ENCODE measurements at places on chromosomes 12 and 14.

- DNase-seq, result no peak
These were observed 1.2 kb downstream of the GNPNAT1 start for GRCh38 chr14:52790011-52790755.

- DNase-seq, result no peak
These were observed 37.7 kb downstream of the ADAM21 start for GRCh38 chr14:70489579-70490200.

DNA sequence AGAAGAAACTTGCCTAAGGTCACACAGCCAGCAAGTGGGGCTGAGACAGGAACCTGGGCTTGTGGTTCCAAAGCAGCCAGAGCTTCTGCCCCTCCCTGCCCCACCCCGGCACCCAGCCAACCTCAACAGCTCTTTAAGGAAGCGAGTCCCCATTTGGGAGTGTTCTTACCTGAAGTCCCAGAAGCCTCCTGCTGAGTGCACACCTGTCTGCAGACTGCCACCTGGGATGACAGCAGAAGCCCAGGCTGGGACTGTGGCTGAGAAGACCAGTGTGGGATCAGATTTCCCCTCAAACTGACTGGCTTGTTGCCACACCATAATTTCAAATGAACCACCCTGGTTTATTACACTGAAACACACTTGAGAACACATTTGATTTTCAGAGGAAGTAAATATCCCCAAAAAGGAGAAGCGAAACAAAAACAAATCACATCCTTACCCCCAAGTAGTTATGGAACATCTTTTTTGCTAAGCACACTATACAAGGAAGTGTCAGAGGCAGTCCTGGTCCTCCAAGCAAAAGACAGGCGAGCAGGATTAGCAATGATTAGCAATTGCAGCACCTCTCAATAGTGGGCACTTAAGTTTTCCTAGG lies 6.3 kb upstream of the RIN3 start:
- no peak for DNase-seq

DNA sequence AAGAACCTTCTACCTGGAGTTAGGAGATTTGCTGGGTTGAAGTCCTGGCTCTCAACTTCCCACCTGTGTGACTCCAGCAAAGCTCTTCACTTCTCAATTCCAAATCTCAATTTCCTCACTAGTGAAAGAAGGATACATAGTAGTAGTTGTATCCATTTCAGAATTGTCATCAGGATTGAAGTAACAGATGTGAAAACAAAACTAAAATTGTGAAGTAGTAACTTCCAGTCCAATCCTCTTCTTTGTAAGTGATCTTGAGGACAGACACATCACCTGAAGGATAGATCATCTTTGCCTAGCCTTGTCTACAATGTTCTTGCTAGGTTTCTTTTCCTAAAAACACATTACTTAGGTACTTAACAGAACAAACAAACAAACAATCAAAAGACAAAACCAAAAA lies 1.2 kb upstream of the LRRK2 start:
- DNase-seq, result no peak

- DNase-seq, result no peak
These were observed 37.8 kb downstream of the PROX2 start for GRCh38 chr14:74838166-74838565.

DNA sequence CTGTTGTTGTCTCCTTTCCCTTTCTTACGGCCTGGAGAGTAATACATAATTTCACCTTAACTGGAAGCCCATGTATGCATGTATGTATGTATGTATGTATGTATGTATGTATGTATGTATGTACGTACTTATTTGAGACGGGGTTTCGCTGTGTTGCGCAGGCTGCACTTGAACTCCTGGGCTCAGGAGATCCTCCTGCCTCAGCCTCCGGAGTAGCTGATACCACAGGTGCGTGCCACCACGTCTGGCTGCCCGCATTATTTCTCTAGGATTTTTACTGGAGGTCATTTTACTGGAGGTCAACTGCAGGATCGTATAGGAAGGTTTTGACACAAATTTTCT lies 644 bp upstream of the OS9 start:
- DNase-seq, result no peak

Data from non-pigmented ciliary epithelial cell (primary cell).